ENCODE measurements at places on chromosomes 2 and 18. TPM values are rescaled to one million over a fixed set of nuclear protein-coding genes. Genes with fewer than 3 reads are reported as not detected.

DNA sequence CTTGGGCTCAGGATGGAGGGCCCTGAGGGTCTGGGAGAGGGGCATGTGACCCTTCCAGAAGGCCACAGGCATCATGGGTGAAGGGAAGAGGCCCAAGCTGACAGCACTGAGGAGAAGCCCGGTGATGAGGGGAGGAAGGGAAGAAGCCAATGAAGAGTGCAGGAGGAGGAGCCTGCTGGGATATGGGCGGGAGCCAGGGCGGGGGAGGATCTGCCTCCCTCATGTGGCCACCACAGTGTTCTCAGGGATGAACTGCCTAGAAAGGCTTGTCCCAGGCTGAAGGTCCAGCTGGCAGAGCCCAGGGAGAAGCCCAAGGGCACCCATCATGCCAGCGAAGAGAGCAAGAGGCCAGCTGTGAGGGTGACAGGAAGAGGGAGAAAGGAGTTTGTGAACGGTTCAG is 24.6 kb upstream of the PLB1 start:
- DNase-seq = no peak

The RNF144A gene
- total RNA-seq = 14.9 TPM

The ZNF24 gene
- total RNA-seq = 52.6 TPM

GRCh38 chr2:222903234-222904220 is 42.7 kb downstream of the ACSL3 start:
- peak; percentile 48 for DNase-seq

The ARHGAP28 gene
- not detected for total RNA-seq

DNA sequence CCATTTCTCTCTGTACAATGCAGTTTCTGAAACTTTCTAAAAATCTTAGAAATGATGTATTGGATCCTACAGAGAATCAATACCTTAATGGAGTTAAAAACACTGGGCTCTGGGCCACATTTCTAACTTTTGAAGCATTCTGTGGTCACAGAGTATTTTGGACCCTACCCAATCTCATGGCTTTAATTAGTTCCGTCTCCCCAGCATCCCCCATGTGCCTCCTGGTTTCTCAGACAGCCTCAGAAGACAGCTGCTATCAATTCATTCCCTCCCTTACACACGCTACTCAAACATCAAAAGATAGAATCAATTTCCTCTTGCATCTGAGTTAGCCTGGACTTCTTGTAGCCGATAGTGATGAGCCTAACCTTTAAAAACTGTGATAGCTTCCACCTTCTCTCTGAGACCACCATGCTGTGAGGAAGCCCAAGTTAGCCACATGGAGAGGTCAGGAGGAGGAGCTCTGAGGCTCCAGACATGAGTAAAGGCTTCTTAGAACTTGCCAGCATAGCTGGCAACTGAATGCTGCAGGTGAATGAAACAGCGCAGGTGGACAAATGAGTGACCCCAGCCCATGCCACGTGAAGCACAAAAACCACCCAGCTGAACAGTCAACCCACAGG is 10.4 kb downstream of the ADCY3 start:
- no peak for DNase-seq

DNA sequence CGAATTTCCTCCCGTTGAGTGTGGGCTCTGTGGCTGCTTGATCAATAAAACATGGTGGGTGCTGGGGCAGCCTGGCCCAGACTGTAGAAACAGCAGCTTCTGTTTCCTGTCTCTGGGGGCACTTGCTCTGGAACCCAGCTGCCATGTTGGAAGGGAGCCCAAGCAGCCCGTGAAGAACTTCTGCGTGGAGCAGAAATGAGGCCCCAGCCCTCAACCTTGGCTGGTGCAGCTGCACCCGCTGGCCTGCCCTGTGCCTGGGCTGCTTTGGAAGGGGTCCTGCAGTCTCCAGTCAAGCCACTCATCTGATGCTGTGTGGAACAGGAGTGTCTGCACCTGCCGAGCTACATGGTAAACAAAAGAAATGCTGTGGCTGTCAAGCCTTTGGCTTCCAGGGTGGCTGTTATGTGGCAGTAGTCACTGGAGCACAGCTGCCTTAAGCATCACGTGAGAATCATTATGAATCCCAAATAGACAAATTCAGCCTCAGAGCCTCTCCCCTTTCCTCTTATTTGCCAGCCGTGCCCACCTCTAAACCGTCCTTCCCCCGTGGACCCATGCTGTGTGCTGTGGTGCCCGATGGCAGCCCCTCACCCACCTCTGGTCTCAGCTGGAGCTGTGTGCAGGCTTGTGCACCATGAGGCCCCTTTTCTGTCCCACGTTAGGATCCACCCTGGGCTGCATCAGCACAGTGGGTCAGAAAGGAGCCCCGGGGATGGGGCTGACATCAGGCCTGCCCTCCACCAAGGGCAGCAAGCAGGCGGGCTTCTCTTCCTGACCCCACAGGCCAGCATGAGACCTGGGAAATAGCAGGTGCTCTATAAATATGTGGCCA is 134.0 kb upstream of the HDAC4 start:
- DNase-seq = no peak

The KIF3C gene
- total RNA-seq = 5.5 TPM

The SOS1 gene
- 72.6 TPM for total RNA-seq

GRCh38 chr2:169933124-169933711 is 106.0 kb downstream of the UBR3 start:
- DNase-seq = no peak

The UGT1A5 gene
- not detected for total RNA-seq

GRCh38 chr2:12506846-12507245 is 209.9 kb upstream of the TRIB2 start:
- DNase-seq = no peak

- no peak for DNase-seq
Observed at GRCh38 chr2:177229442-177230242, 17.0 kb downstream of the HNRNPA3 start.

DNA sequence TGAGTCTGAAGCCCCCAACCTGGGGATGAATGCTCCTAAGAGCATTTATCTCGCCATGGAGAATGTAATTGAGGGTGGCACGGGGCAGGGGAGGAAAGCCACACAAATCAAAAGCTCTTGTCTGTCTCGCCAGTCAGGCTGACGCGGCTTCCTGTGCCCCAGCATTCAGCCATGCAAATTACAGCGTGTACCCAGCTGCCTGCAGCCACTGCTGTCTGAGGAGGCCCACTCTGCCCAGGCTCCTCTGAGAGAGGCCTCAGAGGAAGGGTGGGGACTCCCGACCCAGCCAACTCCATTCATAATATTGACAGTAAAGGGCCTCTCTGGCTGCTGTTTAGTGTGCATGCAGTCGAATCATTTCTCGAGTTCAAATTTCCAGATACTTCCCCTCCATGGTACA is 22.0 kb downstream of the SMAD7 start:
- DNase-seq = peak; percentile 90

GRCh38 chr2:146853741-146854444 is 990.9 kb upstream of the ACVR2A start:
- DNase-seq = no peak

DNA sequence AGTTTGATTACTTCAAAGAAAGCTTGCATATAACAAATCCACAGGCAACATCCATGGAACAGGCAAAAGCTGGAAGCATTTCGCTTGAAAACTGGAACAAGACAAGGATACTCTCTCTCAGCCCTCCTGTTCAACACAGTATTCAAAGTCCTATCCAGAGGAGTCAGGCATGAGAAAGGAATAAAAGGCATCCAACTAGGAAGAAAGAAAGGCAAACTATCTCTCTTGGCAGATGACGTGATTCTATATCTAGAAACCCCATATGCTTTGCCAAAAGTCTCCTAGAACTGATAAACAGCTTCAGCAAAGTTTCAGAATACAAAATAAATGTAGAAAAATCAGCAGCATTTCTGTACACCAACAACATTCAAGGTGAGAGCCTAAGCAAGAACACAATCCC is 34.1 kb upstream of the MC4R start:
- no peak for DNase-seq

- peak; percentile 83 for DNase-seq
Observed at GRCh38 chr2:183124222-183124956, at the start of gene NUP35. Gene NUP35 (plus strand): TSS chr2:183124443. CDS start chr2:183124458, 15 bp downstream.

DNA sequence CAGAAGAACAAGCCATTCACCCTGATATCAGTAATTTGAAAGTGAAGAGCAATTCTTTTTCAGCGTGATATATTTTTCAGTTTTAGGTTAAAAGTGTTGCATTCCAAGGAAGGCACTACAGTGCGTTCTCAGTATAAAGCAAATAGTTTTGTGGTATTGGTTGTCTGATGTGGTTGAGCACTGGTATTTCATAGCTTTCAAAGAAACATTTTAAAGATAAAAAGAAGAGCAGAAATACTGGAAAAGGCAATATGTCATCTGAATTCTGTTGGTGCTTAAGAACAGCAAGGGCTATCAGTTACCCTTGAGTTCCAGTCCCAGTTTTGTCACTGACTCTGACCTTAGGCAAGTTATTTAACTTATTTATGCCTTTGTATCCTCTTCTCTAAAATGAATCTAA is 191.6 kb downstream of the BABAM2 start:
- no peak for DNase-seq

The GPR155 gene
- 4.5 TPM for total RNA-seq

DNA sequence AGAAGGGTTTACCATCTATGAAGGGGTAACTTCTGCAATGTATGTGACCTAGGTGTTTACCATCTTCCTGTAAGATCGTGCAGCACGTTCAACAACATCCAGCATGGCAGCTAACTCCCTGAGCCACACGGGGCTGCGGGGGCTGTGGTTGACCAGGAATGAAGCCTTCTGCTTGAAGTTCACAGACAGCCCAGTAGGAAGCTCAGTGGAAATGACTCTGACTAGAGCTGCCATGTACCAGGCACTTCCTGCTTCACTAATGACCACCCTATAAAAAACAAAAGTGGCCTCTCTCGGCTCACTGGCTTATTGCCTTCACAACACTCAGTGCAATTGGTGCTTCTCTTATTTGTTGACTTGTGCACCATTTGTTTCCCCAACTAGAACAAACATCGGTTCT is 99.7 kb upstream of the SMAD7 start:
- DNase-seq = no peak

GRCh38 chr18:40004246-40004645 is 1950.8 kb upstream of the PIK3C3 start:
- no peak for DNase-seq

The MC4R gene
- not detected for total RNA-seq

GRCh38 chr2:120539937-120540718 is 194.2 kb downstream of the INHBB start:
- no peak for DNase-seq

The MYO3B gene
- total RNA-seq = 0.18 TPM

The RBBP8 gene
- 76.9 TPM for total RNA-seq

- DNase-seq = no peak
Observed at GRCh38 chr18:37380546-37381110, 185.0 kb downstream of the CELF4 start.

GRCh38 chr2:74008761-74009395 is 24.2 kb downstream of the TET3 start:
- no peak for DNase-seq

DNA sequence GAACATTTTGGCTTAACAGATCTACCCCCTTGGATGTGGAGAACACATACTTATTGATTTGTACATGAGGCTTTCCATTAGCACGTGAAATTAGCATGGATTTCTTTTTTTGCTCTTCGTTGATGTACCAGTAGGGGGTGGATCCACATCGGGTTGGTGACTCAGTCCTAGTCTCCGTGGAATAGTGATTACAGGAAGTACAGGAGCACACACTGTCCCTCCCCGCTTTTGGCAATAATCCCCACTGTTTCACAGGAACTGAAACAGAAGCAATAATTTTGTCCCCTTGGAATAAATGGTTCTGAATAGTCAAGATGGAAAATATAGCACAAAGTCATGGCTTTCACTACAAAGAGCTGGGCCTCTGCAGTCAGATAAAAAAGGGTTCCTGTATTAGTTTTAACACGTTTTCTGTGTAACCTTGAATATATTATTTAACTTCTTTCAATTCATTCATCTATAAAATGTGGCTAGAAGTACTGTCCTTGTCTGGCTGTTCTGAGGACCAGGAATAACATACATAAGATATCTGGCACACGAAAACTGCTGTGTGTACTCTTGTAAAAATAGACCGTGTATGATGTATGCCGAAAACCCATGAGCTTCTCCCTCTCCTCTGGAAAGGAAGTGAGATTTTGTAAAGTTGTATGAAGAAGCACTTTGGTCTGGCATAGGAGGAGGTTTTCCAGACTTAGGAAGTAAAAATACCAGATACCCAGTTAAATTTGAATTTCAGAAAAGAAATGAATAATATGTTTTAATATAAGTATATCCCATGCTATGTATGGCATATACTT is 229.2 kb downstream of the GALR1 start:
- no peak for DNase-seq

GRCh38 chr18:56569416-56569815 is 69.0 kb downstream of the TXNL1 start:
- no peak for DNase-seq

GRCh38 chr2:24859968-24860600 is 60.0 kb downstream of the ADCY3 start:
- DNase-seq = no peak

DNA sequence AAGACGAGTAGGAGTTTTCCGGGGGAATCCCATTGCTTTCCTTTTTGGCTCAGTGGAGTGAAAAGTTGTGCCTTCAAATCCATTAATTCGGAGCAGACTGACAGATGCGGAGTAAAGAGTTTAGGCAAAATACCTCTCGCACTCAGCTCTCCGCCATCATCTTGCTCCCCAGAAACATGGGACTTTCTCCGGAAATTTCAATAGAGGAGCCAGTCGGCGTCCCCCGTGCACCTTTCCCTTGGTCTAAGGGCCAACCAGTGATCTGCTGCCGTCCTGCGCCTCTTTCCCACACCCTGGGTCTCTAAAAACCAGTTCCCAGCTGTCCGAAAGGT is 318 bp downstream of the TYW5 start:
- DNase-seq = no peak

The CFAP65 gene
- not detected for total RNA-seq

- no peak for DNase-seq
Observed at GRCh38 chr2:38533180-38533579, 69.5 kb downstream of the HNRNPLL start.

GRCh38 chr2:210548878-210549384 is 7.5 kb upstream of the CPS1 start:
- DNase-seq = no peak

DNA sequence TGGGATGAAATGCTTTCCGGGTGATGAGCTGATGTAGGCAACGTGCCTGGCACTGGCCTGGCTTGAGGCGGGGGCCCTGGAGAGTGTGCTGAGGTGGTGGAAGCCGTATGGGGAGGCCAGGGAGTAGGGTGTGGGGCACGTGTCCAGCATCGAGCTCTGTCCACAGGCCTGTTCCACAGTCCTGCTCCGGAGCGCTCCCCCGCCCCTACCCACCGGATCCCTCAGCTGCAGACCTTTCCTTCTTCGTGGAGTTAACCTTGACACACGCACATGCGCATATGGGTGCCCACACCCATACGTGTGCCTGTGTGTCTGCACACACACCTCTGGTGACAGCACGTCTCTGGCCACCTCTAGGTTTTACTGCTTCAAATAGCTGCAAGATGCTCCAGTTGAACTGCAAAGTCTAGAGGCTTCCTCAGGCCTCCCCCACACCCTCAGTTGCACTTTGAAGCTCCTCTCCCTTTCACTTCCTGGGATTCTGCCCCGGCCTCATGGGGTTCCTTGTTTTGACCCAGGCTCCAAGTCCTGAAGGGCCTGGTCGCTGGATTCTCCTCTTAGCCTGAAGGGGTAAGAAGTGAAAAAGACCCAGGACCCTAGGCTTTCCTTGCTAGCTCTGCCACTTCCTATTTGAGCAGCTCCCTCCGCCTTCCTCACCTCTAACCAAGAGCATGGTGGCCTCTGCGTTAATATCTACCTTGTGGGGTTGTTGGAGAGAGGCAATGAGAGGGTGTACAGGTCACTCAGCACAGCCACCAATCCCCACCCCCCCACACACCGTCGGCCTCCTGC is 49.5 kb downstream of the INHBB start:
- peak; percentile 24 for DNase-seq

Measured in CD8-positive, alpha-beta memory T cell (primary cell).